ENCODE measurements at places on chromosomes 3 and 15. TPM values are rescaled to one million over a fixed set of nuclear protein-coding genes. Genes with fewer than 3 reads are reported as not detected.

Gene SCN5A
- total RNA-seq = 1.9 TPM

Gene NME9
- not detected for total RNA-seq

Gene DAPK2
- total RNA-seq = 2.1 TPM

Gene CLDN18
- not detected for total RNA-seq

Gene DLL4
- 3.5 TPM for total RNA-seq

All from sigmoid colon (tissue), 7 donors.